ENCODE measurements at places on chromosomes 2 and 18. TPM values are rescaled to one million over a fixed set of nuclear protein-coding genes. Genes with fewer than 3 reads are reported as not detected.

The CDK5R2 gene
- not detected for total RNA-seq

The ZFP36L2 gene
- 71.0 TPM for total RNA-seq

The EGR4 gene
- total RNA-seq, result not detected

The MARCO gene
- 0.80 TPM for total RNA-seq

The GCG gene
- not detected for total RNA-seq

The ZC3H8 gene
- 9.4 TPM for total RNA-seq

The OXER1 gene
- 0.40 TPM for total RNA-seq

The TMEM169 gene
- total RNA-seq, result 0.04 TPM

The NCOA1 gene
- 27.9 TPM for total RNA-seq

The C2orf72 gene
- total RNA-seq, result 0.08 TPM

The LOXHD1 gene
- 0.12 TPM for total RNA-seq

The CXCR4 gene
- 3.6 TPM for total RNA-seq

The MRPL53 gene
- total RNA-seq, result 87.5 TPM

The ZC3H6 gene
- 4.9 TPM for total RNA-seq

The KCNIP3 gene
- total RNA-seq, result 0.96 TPM

The FASTKD1 gene
- 21.6 TPM for total RNA-seq

The SLC19A3 gene
- 1.5 TPM for total RNA-seq

The RESP18 gene
- total RNA-seq, result not detected

The CPO gene
- total RNA-seq, result not detected

The IL1RN gene
- 871 TPM for total RNA-seq

The ESPNL gene
- 0.40 TPM for total RNA-seq

The SERPINB12 gene
- total RNA-seq, result 0.60 TPM

The MROH2A gene
- total RNA-seq, result 0.52 TPM

The SULT1C3 gene
- total RNA-seq, result 0.68 TPM

The ATP6V1C2 gene
- total RNA-seq, result 5.1 TPM

The RIOK3 gene
- 119 TPM for total RNA-seq

The GCC2 gene
- 11.0 TPM for total RNA-seq

The ANKRD36B gene
- total RNA-seq, result 5.4 TPM

The ABCG8 gene
- total RNA-seq, result not detected

The MERTK gene
- 5.4 TPM for total RNA-seq

The GRB14 gene
- 0.36 TPM for total RNA-seq

The MEMO1 gene
- total RNA-seq, result 52.2 TPM

The LBX2 gene
- 0.32 TPM for total RNA-seq

The POTEJ gene
- not detected for total RNA-seq

The ASXL2 gene
- 21.4 TPM for total RNA-seq

The GPR35 gene
- total RNA-seq, result 0.24 TPM

The CDH19 gene
- 0.24 TPM for total RNA-seq

The KCTD18 gene
- 10.8 TPM for total RNA-seq

The TCF23 gene
- not detected for total RNA-seq

The AQP4 gene
- 0.08 TPM for total RNA-seq

The CTAGE1 gene
- total RNA-seq, result not detected

The LCT gene
- total RNA-seq, result not detected

The STK11IP gene
- total RNA-seq, result 17.3 TPM

The ANKRD30BL gene
- not detected for total RNA-seq

The SERPINB5 gene
- 213 TPM for total RNA-seq

The LYG1 gene
- total RNA-seq, result 0.20 TPM

The SERPINB10 gene
- 0.36 TPM for total RNA-seq

The REG3A gene
- not detected for total RNA-seq

The SCG2 gene
- 0.12 TPM for total RNA-seq

The GPR75 gene
- 1.5 TPM for total RNA-seq

The HK2 gene
- 37.4 TPM for total RNA-seq

The OST4 gene
- 258 TPM for total RNA-seq

The DYSF gene
- total RNA-seq, result 3.4 TPM

Data from esophagus mucosa (tissue), 1 donor.